ENCODE measurements at places on chromosomes 2 and 18.

DNA sequence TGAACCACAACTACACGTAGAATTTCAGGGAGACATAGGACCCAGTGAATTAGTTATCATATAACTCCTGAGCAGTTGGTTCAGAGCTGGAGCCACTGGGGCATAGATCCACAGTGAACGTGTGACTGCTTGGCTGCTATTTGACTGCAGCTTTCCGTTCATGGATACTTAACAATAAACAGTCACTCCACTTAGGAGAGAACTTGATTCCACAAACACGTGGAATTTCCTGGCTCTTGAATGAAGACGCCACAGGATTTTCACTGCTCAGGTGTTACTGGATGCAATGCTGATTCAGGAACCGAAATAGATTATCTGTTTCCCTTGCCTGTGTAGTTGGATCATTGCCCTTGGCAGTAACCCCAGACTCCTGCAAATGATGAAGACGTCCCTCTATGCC is 679.1 kb upstream of the ZEB2 start:
- no peak for DNase-seq

GRCh38 chr2:21148718-21149117 is 24.9 kb downstream of the TDRD15 start:
- DNase-seq, result no peak

- no peak for DNase-seq
Measured at GRCh38 chr18:54734059-54734458, 94.2 kb upstream of the RAB27B start.

GRCh38 chr2:121919803-121920202 is 164.4 kb downstream of the TSN start:
- no peak for DNase-seq

GRCh38 chr2:203395858-203396257 is 67.7 kb downstream of the ABI2 start:
- no peak for DNase-seq

DNA sequence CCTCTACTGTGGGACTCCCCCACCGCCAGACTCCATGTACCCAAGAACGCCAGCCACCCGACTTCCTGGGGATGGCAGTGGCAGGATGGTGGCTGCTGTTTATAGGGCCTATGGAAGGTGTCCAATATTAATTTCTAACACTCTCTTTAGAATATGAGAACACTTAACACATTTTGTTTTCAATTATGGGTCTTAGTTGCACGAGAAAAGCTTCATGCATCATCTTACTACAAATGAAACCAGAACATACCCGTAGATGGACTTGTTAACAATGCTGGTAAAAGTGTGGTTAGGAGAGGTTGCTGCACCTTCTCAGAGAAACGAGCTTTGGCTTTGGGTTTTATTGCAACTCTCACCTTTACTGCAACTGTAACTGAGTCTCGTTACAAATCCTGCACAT is 335.6 kb upstream of the ID2 start:
- DNase-seq, result no peak

- DNase-seq, result no peak
Measured at GRCh38 chr2:168976034-168976654, 55.0 kb downstream of the ABCB11 start.

GRCh38 chr2:18546567-18546966 is 13.9 kb downstream of the RDH14 start:
- no peak for DNase-seq

DNA sequence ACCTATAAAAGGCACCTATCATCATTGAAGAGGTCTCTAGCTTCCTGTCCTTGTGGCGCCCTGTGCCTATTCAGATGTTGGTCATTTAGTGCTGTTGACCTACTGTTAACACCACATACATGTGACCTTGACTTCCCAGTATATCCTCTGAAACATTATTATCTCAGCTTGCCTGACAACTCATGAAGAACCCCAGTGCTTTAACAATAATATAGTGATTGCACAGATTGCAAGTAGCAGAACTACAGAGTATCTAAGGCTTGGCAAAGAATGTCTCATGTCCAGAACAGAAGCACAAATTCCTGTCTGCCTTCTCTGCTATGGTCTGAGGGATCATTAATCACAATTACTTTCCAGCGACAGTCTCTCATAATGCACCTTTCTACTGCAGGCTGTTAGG is 165.3 kb downstream of the LCLAT1 start:
- DNase-seq, result no peak

DNA sequence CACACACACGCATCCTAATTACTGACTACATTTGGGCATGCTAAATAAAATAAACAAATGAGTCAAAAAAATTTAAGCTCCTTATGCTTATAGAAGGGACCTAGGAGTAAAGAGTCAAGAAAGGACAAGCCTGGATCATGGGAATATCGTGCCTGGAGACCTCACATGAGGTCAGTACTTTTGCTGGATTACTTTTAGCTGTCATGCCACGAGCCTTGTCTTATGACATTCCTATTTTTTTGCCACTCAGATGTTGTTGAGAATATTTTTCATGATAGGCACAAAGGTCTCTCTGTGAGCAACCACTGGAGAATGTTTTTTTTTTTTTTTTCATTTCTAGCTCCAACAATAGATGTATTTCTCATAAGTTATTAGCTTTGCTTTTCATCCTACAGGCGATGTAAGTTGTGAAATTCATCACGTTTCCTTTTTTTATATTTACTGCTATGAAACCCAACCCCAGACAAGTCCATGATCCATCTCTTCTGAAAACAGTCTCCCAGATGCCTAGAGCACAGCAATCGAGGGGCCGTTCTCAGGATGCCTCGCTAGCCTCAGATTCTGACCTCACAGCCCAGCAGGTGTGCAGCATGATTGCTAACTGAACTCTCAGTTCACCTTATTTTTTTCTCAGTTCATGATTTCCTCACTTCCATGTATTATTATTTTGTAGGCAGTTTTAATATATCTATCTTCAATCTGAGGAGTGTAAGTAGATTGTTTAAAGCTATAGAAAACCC is 464.5 kb downstream of the IRS1 start:
- DNase-seq, result no peak

DNA sequence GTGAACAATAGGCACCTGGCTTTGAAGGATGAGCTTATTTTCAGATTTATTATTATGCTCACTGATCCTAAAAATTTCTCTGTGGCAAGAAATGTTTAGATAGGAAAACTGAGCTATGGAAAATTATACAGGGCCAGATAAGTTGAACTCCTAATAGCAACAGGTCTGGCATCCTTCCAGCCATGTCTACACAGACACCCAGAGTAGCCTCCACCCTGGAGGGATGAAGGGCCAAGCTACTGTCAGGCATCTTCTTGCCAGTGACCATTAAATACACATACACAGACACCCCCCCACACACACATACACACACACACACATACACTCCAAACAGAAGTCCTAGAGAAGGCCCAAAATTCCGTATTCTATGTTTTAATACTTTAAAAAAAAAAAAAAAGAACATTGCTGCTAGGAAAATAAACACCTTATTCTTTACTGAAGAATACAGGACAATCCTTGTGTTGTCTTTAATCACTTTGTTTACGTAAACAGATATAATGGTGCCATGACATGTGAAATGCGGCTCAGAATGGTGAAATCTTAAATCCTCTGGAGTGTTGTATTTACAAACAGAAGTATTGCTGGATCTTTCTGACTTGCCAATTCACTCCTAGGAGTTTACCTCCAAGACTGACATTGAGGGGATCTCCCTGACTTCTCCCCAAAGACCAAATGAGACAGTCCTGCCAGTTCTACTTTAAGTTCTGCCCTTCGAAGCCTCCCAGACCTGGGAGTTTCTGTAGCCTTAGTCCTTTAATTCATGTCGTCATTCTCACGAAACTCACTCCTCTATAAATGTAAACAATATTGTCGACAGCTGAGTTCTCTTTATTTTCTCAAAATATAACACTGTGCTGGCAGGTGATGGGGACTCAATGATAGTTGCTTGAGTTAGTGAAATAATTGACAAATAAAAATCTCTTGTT is 163.1 kb downstream of the ANTXR1 start:
- DNase-seq, result no peak

DNA sequence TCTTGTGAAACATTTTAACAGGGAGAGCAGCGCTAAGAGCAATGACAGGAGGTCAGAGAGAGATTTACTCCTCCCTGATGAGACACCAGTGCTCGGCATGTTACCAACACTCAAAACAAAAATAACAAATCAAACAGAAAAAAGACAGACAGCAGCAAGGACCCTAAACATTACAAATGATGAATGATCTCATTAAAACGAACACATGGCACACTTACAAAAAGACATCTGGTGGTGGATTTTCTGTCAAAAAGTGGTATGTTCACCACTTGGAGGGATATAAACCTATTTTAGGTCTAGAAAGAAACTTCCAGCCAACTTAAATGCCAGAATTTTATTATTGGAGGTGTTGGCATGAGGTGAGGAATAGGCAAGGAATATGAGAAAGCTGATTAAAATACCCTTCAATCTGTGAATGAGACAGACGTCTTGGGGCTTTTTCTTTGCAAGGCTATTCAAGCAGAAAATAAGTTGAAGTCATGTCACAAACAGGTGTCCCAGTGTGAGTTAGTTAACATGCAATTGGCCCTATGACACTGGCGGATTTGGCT is 112.8 kb downstream of the PRELID3A start:
- no peak for DNase-seq

DNA sequence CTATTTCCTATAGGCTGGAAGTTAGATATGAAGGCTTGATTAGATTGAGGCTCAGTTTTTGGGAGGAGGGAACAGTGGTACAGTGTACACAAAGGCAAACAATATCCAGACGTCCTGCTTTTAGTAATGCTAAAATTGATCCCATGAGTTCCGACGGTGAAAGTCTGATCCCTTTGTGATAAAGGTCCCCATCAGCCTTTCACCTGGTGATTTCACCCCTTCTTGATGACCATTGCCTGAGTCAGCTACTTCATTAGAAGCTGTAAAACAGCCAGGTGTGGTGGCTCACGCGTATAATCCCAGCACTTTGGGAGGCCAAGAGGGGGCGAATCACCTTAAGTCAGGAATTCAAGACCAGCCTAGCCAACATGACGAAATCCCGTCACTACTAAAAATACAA is 29.7 kb downstream of the TWSG1 start:
- DNase-seq, result no peak
